Aorta (tissue), 5 donors: ENCODE measurements at places on chromosomes 7 and 10. TPM values are rescaled to one million over a fixed set of nuclear protein-coding genes. Genes with fewer than 3 reads are reported as not detected.

CLCN1 gene
- not detected for total RNA-seq

TSPAN15 gene
- total RNA-seq = 12.8 TPM

C10orf67 gene
- not detected for total RNA-seq

TEX47 gene
- total RNA-seq = not detected

CFAP69 gene
- total RNA-seq = 11.4 TPM

PRR15 gene
- total RNA-seq = 1.6 TPM

MEOX2 gene
- total RNA-seq = 35.9 TPM

FIS1 gene
- total RNA-seq = 146 TPM

C7orf57 gene
- not detected for total RNA-seq

SYT15 gene
- 8.8 TPM for total RNA-seq

GSTO2 gene
- 1.7 TPM for total RNA-seq

PDE6C gene
- total RNA-seq = not detected

PRSS58 gene
- not detected for total RNA-seq

TAS2R41 gene
- total RNA-seq = 1.0 TPM

FKBP6 gene
- not detected for total RNA-seq

SPDYE1 gene
- total RNA-seq = not detected

HKDC1 gene
- total RNA-seq = not detected

GPR15LG gene
- not detected for total RNA-seq

FAM180A gene
- total RNA-seq = 61.8 TPM

AEBP1 gene
- total RNA-seq = 856 TPM

HEPACAM2 gene
- not detected for total RNA-seq

SCIN gene
- 4.2 TPM for total RNA-seq

CTTNBP2 gene
- 15.9 TPM for total RNA-seq

MMRN2 gene
- total RNA-seq = 85.6 TPM

KLF14 gene
- not detected for total RNA-seq

MYL10 gene
- total RNA-seq = not detected

TMEM140 gene
- total RNA-seq = 12.0 TPM

MTURN gene
- 43.4 TPM for total RNA-seq

ADAM8 gene
- 11.2 TPM for total RNA-seq
